ENCODE measurements at places on chromosomes 4 and X.

DNA sequence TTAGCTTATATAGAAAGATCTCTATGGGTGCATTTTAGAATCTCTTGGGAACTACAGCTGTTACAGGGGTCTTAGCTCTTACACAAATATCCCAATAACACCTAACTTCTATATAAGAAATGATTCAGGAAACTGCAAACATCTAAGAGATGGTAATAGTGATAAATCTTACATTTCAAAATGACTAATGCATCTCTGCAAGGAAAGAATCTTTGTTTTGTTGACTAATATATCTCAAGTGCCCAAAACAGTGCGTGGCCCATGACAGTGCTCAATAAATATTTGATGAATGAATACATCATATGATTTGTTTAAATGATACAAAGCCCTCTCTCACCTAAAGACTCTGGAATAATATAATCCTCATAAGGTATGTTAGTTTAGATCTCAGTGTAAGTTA, 47.5 kb downstream of the CENPE start:
- DNase-seq = no peak

DNA sequence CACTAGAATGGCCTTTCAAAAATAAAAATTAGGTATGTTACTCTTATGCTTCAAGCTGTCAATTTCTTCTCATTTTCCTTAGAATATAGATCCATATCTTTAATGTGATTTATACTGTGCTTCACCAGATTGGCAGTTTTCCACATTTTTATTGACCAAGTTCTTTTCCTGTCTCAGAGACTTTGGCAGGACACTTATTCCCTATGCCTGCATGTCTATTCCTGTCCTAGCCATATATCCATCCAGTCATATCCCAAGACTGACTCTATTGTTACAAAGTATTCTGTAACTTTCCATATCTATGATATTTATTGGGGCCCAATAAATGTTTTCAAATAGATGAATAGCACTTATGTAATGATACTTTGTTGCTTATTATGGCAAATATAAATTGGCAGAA, 450.7 kb downstream of the GASK1B start:
- no peak for DNase-seq

DNA sequence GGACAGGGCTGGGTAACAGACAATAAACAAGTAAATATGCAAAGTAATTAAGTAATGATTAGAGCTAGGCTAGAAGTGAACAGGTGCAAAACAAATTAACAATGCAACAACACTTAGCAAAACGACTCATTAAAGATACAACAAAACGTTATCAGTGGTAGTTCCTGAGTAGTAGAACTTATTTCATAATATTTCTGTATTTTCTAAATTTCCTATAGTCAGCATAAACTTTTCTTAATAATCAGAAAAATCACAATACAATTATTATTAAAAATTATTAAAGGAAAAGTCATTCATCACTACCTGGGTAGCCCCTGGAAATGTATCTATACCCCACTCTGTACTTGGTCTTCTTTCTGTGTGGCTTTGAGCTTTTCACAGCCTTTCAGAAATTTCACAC, 166.6 kb downstream of the GBA3 start:
- DNase-seq = no peak

DNA sequence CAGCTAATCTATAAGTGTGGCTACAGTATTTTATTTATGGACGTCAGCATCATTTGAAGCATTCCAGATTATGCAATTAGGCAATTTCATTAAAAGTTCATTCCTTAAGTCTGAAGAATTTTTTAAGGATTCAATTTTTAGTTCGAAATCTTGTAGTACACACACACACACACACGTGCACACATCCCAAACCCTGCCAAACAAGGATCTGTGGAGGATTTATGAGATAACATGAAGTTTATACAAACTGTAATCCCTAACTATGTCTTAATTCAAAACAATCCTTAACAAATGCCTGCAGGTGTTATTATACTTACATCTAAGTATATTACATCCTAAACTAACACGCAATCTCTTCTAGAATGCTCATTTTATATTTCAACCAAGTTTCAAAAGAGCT, 105.8 kb downstream of the ELOVL6 start:
- DNase-seq = no peak

DNA sequence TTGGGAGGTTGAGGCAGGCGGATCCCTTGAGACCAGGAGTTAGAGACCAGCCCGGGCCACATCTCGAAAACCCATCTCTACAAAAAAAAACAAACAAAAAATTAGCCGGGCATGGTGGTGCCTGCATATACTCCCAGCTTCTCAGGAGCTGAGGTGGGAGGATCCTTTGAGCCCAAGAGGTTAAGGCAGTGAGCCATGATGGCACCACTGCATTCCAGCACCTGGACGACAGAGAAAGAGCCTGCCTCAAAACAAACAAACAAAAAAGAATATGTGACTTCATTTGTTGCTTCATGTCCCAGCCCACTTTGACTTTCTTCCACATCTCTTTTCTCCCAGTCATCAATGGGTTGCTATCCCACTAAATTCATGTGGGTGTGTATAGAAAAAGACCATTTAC, 79.7 kb downstream of the BCOR start:
- no peak for DNase-seq

- no peak for DNase-seq
Observed at GRCh38 chrX:153387987-153388721, 13.0 kb downstream of the PNMA6E start.

GRCh38 chrX:9656277-9656676, 109.4 kb downstream of the GPR143 start:
- DNase-seq = no peak

GRCh38 chr4:144181391-144181790, 40.9 kb upstream of the GYPA start:
- no peak for DNase-seq

GRCh38 chrX:9859711-9860555, 73.7 kb downstream of the SHROOM2 start:
- DNase-seq = no peak

GRCh38 chr4:144611850-144612249, 34.1 kb upstream of the HHIP start:
- DNase-seq = no peak
